ENCODE measurements at places on chromosomes 4 and X. TPM values are rescaled to one million over a fixed set of nuclear protein-coding genes. Genes with fewer than 3 reads are reported as not detected.

Gene EIF2S3
- 373 TPM for total RNA-seq

Gene PNMA3
- 0.28 TPM for total RNA-seq

Gene RNF175
- not detected for total RNA-seq

Gene CETN2
- total RNA-seq, result 35.3 TPM

Gene INPP4B
- 25.3 TPM for total RNA-seq

Gene UGT2B10
- not detected for total RNA-seq

Gene RPL34
- 773 TPM for total RNA-seq

Gene P2RY4
- not detected for total RNA-seq

Gene POU4F2
- total RNA-seq, result not detected

Gene FREM3
- total RNA-seq, result under 0.01 TPM

Gene TCEAL6
- not detected for total RNA-seq

Gene ASB5
- total RNA-seq, result under 0.01 TPM

Gene PLP1
- total RNA-seq, result under 0.01 TPM

Gene GPR34
- not detected for total RNA-seq

Gene AMOT
- 5.2 TPM for total RNA-seq

Gene NKX6-1
- total RNA-seq, result not detected

Gene BTK
- total RNA-seq, result not detected

Gene PDLIM3
- total RNA-seq, result 54.6 TPM

Gene PCDH10
- total RNA-seq, result 21.3 TPM

Gene ADGRA3
- total RNA-seq, result 19.7 TPM

Data from regular cardiac myocyte (primary cell).